ENCODE measurements at places on chromosomes 4 and X. TPM values are rescaled to one million over a fixed set of nuclear protein-coding genes. Genes with fewer than 3 reads are reported as not detected.

FDCSP gene
- not detected for total RNA-seq

WAS gene
- total RNA-seq, result 81.9 TPM

LEF1 gene
- 182 TPM for total RNA-seq

CYSLTR1 gene
- 0.29 TPM for total RNA-seq

SLC4A4 gene
- 0.81 TPM for total RNA-seq

SPANXC gene
- not detected for total RNA-seq

FABP2 gene
- total RNA-seq, result not detected

IL2RG gene
- total RNA-seq, result 302 TPM

RAB40A gene
- 0.18 TPM for total RNA-seq

OR13H1 gene
- total RNA-seq, result not detected

CNOT6L gene
- 118 TPM for total RNA-seq

CPLX1 gene
- total RNA-seq, result not detected

XAGE2 gene
- total RNA-seq, result not detected

TMEM31 gene
- 1.1 TPM for total RNA-seq

CAMK2D gene
- total RNA-seq, result 62.8 TPM

DNA sequence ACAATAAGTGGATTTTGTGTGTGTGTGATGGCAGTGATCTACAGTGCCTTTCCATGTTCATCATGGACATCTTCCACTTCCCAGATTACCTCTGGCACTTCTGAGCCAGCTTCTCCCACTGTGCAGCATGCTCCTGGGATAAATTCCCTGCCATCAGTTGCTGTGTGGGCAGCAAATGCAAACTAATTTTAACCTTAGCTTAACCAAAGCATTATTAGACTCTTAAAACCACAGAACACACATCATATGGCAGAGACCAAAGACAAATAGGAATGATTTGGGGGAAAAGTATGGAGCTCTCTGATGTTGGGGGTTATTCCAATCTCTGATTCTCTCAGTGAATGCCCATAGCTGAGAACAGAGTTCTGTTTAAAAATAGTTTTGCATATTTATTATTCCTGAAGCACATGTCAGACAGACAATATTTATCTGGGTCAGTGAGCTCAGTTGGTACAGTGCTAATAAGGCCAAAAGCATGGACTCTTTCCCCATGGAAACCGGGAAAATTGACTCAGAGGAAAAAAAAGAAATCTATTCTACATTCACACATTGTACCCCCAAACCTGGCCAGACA, 567.4 kb downstream of the IQCM start:
- no peaks in the 10 kb centered on the region for H3K27me3 ChIP-seq
- no peak for DNase-seq
- H3K4me3 ChIP-seq, result no peak overlapping the region
- H3K4me1 ChIP-seq, result no peaks in the 10 kb centered on the region
- H3K36me3 ChIP-seq, result no peaks in the 10 kb centered on the region

DNA sequence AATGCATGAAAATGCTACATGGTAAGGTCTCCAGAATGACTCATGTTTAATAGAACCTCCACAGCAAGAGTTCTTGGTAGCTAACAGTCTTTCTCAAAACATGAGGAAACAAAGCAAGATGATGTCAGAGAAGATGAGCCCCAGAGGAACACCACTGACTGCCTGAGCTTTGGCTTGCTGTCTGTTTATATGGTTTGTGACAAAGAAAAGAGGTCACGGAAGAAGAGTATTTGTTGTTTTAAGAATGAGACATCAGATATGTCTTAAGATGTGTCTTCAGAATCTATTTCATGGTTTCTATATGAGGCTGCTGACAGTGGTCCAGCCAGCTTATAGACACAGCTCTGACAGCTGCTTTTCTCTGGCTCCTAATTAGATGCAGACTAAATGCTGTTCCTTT, 18.8 kb upstream of the AREG start:
- H3K4me1 ChIP-seq, result no peaks in the 10 kb centered on the region
- H3K27ac ChIP-seq, result no peak overlapping the region
- H3K4me3 ChIP-seq, result no peak overlapping the region
- no peak for DNase-seq
- H3K27me3 ChIP-seq, result peaks cover 1% of the 10 kb centered on the region

DNA sequence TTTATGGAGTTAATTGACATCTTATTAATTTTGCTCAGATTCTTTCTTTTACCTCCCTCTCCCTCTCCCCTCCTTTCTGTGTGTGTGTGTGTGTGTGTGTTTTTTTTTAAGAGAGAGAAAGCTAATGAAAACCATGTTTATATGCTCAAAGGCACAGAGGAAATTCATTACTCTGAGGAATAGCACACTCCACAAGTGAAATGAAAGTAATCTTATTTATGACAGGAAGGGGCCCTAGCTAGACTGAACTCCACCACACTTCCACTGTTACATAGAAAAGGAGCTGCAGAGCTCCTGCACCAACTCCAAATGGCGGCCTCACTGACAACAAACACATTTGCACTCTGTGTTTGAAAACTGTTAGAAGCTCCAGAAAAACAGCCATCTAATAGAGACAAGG, 150.6 kb downstream of the RASL11B start:
- peak; percentile 13 for DNase-seq
- H3K4me1 ChIP-seq, result peaks cover 24% of the 10 kb centered on the region
- H3K4me3 ChIP-seq, result peak overlapping the region; percentile 25
- peaks cover 7% of the 10 kb centered on the region for H3K36me3 ChIP-seq

- no peak overlapping the region for H3K27ac ChIP-seq
- H3K4me1 ChIP-seq, result no peaks in the 10 kb centered on the region
- peaks cover 2% of the 10 kb centered on the region for H3K36me3 ChIP-seq
- H3K27me3 ChIP-seq, result no peaks in the 10 kb centered on the region
- no peak for DNase-seq
These were observed 136.3 kb downstream of the FAAH2 start for GRCh38 chrX:57422790-57423189.

GRCh38 chr4:185207466-185207865, 1.9 kb upstream of the SNX25 start:
- H3K27me3 ChIP-seq, result no peaks in the 10 kb centered on the region
- peaks cover 4% of the 10 kb centered on the region for H3K36me3 ChIP-seq
- no peak for DNase-seq
- peaks cover 33% of the 10 kb centered on the region for H3K4me1 ChIP-seq
- no peak overlapping the region for H3K27ac ChIP-seq

- H3K27me3 ChIP-seq, result peaks cover 4% of the 10 kb centered on the region
- DNase-seq, result no peak
- H3K27ac ChIP-seq, result no peak overlapping the region
- H3K4me3 ChIP-seq, result no peak overlapping the region
These were observed 184.9 kb downstream of the COMMD8 start for GRCh38 chr4:47278631-47279030.

DNA sequence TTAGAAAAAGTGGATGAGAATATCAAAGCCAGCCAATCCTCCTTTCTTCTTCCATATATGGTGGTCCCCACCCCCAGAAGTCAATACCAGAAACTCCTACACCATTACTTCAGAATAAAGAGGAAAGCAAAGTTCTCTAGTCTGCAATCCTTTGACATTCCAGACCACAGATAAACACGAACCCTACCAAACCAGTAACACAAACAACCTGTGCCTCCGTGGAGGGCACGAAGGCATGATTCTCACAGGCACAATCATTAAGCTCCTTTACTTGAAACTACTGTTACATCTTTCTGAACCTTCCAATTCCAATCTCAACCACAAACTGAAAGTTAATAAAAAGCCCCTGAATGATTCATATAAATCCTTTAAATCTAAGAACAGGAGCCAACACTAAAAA, 16.3 kb downstream of the MAML3 start:
- H3K36me3 ChIP-seq, result no peaks in the 10 kb centered on the region
- DNase-seq, result no peak
- H3K27ac ChIP-seq, result peak overlapping the region; percentile 27
- peak overlapping the region; percentile 6 for H3K4me3 ChIP-seq
- peaks cover 3% of the 10 kb centered on the region for H3K27me3 ChIP-seq

- H3K27ac ChIP-seq, result no peak overlapping the region
- H3K4me3 ChIP-seq, result no peak overlapping the region
- no peaks in the 10 kb centered on the region for H3K27me3 ChIP-seq
- no peaks in the 10 kb centered on the region for H3K36me3 ChIP-seq
- no peaks in the 10 kb centered on the region for H3K4me1 ChIP-seq
- DNase-seq, result no peak
These were observed 17.1 kb upstream of the BEX4 start for GRCh38 chrX:103197721-103198306.

- no peaks in the 10 kb centered on the region for H3K27me3 ChIP-seq
- H3K27ac ChIP-seq, result no peak overlapping the region
- DNase-seq, result no peak
- peaks cover 49% of the 10 kb centered on the region for H3K4me1 ChIP-seq
- H3K4me3 ChIP-seq, result no peak overlapping the region
- peaks cover 19% of the 10 kb centered on the region for H3K36me3 ChIP-seq
These were observed 7.0 kb upstream of the TXK start for GRCh38 chr4:48141048-48141447.

GRCh38 chrX:72269671-72270251, 7.3 kb downstream of the RPS4X start:
- H3K27ac ChIP-seq, result peak overlapping the region; percentile 84
- H3K27me3 ChIP-seq, result no peaks in the 10 kb centered on the region
- H3K4me1 ChIP-seq, result peaks cover 41% of the 10 kb centered on the region
- peaks cover 63% of the 10 kb centered on the region for H3K36me3 ChIP-seq
- peak; percentile 52 for DNase-seq

GRCh38 chrX:35380808-35381700, 417.1 kb upstream of the MAGEB16 start:
- no peaks in the 10 kb centered on the region for H3K27me3 ChIP-seq
- H3K4me3 ChIP-seq, result no peak overlapping the region
- H3K4me1 ChIP-seq, result no peaks in the 10 kb centered on the region

- H3K27ac ChIP-seq, result no peak overlapping the region
- no peaks in the 10 kb centered on the region for H3K36me3 ChIP-seq
- no peak for DNase-seq
- no peak overlapping the region for H3K4me3 ChIP-seq
- peaks cover 25% of the 10 kb centered on the region for H3K27me3 ChIP-seq
These were observed 1.3 kb upstream of the INTU start for GRCh38 chr4:127631420-127631819.

DNA sequence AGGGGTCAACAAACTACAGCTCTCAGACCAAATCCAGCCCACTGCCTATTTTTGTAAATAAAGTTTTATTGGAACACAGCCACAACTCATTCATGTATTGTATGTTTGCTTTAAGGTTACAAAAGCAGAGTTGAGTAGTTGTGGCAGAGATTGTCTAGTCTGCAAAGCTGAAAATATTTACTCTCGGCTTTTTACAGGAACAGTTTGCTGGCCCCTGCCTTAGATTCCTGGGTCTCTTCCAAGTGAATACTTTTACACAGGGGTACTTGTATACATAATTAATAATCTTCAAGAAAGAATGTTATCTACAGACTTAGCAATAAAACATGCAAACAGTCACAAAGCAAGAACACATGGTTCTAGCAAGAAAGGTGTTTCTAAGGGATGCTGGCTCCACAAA, 154.2 kb downstream of the AMELX start:
- no peak overlapping the region for H3K4me3 ChIP-seq
- no peak for DNase-seq
- H3K36me3 ChIP-seq, result no peaks in the 10 kb centered on the region
- no peak overlapping the region for H3K27ac ChIP-seq
- no peaks in the 10 kb centered on the region for H3K27me3 ChIP-seq

- H3K36me3 ChIP-seq, result peaks cover 3% of the 10 kb centered on the region
- H3K27ac ChIP-seq, result no peak overlapping the region
- DNase-seq, result no peak
- no peaks in the 10 kb centered on the region for H3K4me1 ChIP-seq
These were observed 16.7 kb downstream of the MGST2 start for GRCh38 chr4:139682309-139682708.

DNA sequence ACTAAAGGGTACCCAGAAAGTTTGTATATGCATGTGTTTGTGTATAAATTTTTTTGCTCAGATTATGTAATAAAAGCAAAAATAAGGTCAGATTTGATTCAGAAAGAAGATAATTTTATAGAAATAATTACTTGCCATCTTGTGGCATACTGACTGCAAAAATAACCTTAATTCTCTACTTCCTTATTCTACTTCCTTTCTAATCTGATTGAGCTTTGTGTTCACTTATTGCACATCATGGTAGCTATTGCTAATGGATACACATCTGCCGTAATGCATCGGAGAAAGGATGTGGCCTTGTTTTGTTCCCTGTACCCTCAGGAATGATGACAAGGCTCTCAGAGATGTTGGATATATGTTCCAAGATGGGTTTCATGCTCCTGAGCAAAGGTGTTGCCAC, 10.5 kb upstream of the GNPDA2 start:
- no peak for DNase-seq
- no peaks in the 10 kb centered on the region for H3K4me1 ChIP-seq
- no peak overlapping the region for H3K27ac ChIP-seq
- no peak overlapping the region for H3K4me3 ChIP-seq
- no peaks in the 10 kb centered on the region for H3K36me3 ChIP-seq

DNA sequence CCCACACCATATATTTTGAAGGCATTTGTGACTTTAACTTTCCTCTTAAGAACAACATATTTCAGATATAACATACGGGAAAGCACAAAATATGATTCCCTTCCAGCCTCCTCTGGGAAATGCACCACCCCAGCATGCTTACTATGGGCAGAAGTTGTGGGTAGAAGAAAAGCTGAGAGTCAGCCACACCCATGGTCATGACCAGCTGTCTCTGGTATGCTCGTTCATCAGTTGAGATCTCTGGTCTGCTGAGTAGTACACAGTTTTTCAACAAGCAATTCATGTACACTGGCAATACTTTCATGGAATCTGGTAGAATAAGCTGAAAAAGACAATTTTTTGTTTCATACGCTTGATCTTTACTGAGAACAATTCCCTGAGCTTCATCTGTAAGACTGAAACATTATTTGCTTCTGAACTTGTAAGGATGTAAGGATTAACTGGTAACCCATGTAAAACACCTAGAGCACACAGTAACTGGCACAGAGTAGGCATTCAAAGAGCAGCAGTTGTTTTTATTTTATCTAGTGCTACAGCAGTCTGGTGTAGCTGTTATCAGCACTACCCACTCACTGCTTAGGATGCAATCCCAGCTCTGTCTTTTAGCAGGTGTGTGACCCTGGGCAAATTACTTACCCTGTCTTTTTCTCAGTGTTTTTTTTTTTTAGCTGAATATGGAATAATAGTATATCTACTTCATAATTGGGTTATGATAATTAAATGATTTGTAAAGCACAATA, 47.6 kb downstream of the METTL14 start:
- peaks cover 15% of the 10 kb centered on the region for H3K4me1 ChIP-seq
- H3K4me3 ChIP-seq, result no peak overlapping the region
- no peaks in the 10 kb centered on the region for H3K27me3 ChIP-seq
- DNase-seq, result no peak

GRCh38 chr4:26764231-26764630, 96.4 kb upstream of the STIM2 start:
- peaks cover 3% of the 10 kb centered on the region for H3K36me3 ChIP-seq
- H3K4me1 ChIP-seq, result peaks cover 2% of the 10 kb centered on the region
- DNase-seq, result no peak

GRCh38 chr4:5045097-5045496, 6.2 kb upstream of the STK32B start:
- no peak overlapping the region for H3K4me3 ChIP-seq
- DNase-seq, result no peak
- no peaks in the 10 kb centered on the region for H3K36me3 ChIP-seq
- H3K4me1 ChIP-seq, result no peaks in the 10 kb centered on the region
